Neural progenitor cell (in vitro differentiated cells): ENCODE measurements at places on chromosomes 5 and 9. TPM values are rescaled to one million over a fixed set of nuclear protein-coding genes. Genes with fewer than 3 reads are reported as not detected.

The DDX4 gene
- 0.09 TPM in 1 of 2 replicates, not detected in the other for total RNA-seq

- peaks cover 21% of the 10 kb centered on the region for H3K4me1 ChIP-seq
- DNase-seq, result no peak
- H3K27me3 ChIP-seq, result peaks cover 87% of the 10 kb centered on the region
- H3K27ac ChIP-seq, result no peak overlapping the region
- H3K4me3 ChIP-seq, result no peak overlapping the region
These were observed 536 bp upstream of the SLC6A7 start for GRCh38 chr5:150189326-150189725.

GRCh38 chr5:83991566-83992224 lies 271.0 kb upstream of the HAPLN1 start:
- no peaks in the 10 kb centered on the region for H3K27me3 ChIP-seq
- H3K4me3 ChIP-seq, result no peak overlapping the region
- DNase-seq, result no peak
- no peaks in the 10 kb centered on the region for H3K36me3 ChIP-seq
- no peaks in the 10 kb centered on the region for H3K4me1 ChIP-seq

The ZNF782 gene
- total RNA-seq, result 7.1 and 7.8 TPM in 2 replicates

The SLC6A19 gene
- not detected in 2 replicates for total RNA-seq

The MAN1B1 gene
- 24.6 and 43.5 TPM in 2 replicates for total RNA-seq

- no peaks in the 10 kb centered on the region for H3K27me3 ChIP-seq
- DNase-seq, result no peak
- peaks cover 33% of the 10 kb centered on the region for H3K4me1 ChIP-seq
- no peaks in the 10 kb centered on the region for H3K36me3 ChIP-seq
- no peak overlapping the region for H3K4me3 ChIP-seq
- no peak overlapping the region for H3K27ac ChIP-seq
These were observed 268.0 kb upstream of the KIF2A start for GRCh38 chr5:62038024-62038423.

GRCh38 chr9:9124616-9125015 lies 1325.0 kb upstream of the DMAC1 start:
- H3K4me1 ChIP-seq, result no peaks in the 10 kb centered on the region
- H3K27me3 ChIP-seq, result no peaks in the 10 kb centered on the region
- DNase-seq, result no peak
- H3K36me3 ChIP-seq, result no peaks in the 10 kb centered on the region

- DNase-seq, result no peak
- H3K4me3 ChIP-seq, result no peak overlapping the region
- no peaks in the 10 kb centered on the region for H3K4me1 ChIP-seq
- H3K27me3 ChIP-seq, result no peaks in the 10 kb centered on the region
These were observed 18.4 kb upstream of the FOXI1 start for GRCh38 chr5:170087168-170087817.

The ARRDC3 gene
- total RNA-seq, result 79.3 and 126 TPM in 2 replicates

DNA sequence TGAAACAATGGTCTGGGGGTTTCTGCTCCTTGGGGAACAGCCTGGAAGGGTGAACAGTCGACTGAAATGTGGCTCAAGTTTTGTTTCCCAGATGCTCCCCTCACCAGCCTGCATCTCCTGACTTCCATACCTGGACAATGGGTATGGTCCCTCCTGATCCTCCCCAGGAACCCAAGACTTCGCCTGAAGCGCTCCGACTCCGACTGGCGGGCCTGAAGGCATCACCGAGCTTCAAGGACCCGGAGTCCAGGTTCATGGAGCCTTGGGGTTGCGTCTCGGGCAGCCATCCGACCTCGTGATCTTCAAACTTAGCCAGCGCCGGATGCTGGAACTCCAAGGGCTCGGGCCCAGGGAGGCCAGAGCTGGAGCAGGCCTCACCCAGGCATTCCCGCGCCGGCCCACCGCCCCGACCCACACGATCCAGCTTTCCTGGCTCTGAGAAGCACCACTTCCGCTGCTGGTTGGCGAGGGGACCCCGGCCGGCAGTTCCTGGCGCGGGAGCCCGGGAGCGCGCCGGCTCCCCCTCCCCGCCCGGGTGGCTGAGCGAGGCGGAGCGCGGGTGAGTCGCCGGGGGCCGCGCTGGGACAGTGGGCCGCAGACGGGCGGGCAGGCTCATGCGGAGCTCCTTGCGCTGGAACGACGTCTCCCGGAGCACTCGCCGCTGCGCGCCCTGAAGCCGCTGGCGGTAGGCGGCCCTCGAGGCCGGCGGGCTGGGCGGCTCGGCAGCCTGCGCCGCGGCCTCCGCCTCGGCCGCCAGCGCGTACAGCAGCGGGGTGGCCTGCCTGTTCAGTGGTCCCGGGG lies 5.2 kb downstream of the SHROOM1 start:
- no peaks in the 10 kb centered on the region for H3K36me3 ChIP-seq

- no peak overlapping the region for H3K27ac ChIP-seq
- H3K36me3 ChIP-seq, result no peaks in the 10 kb centered on the region
- peaks cover 45% of the 10 kb centered on the region for H3K4me1 ChIP-seq
- H3K27me3 ChIP-seq, result peaks cover 100% of the 10 kb centered on the region
- H3K4me3 ChIP-seq, result no peak overlapping the region
These were observed 184.8 kb upstream of the TBCA start for GRCh38 chr5:77960863-77961396.

- H3K4me1 ChIP-seq, result no peaks in the 10 kb centered on the region
- H3K27ac ChIP-seq, result no peak overlapping the region
- no peaks in the 10 kb centered on the region for H3K27me3 ChIP-seq
- no peak for DNase-seq
- H3K4me3 ChIP-seq, result no peak overlapping the region
These were observed 587.3 kb downstream of the GABRG2 start for GRCh38 chr5:162654661-162655405.

The PCSK5 gene
- 23.4 and 30.0 TPM in 2 replicates for total RNA-seq

DNA sequence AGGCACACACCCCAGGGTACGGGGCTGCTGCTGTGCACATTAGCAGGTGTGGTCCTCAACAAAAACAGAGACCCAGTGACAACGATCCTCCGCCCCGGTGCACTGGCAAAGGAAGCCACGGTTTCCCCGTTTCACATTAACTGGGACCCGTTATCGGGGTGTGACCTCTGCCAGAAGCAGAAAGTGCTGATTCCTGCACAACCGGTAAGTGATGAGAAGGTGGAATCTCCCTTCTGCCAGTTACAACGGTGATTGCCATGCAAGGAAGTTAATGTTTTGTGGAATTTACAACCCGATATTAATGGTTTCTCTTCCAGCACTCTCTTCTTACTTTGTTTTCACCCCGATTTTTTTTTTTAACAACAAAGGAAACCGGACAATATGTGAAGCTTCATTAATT lies 294.9 kb upstream of the IRX1 start:
- H3K4me1 ChIP-seq, result peaks cover 5% of the 10 kb centered on the region
- no peak for DNase-seq
- no peaks in the 10 kb centered on the region for H3K36me3 ChIP-seq
- H3K27me3 ChIP-seq, result no peaks in the 10 kb centered on the region
- H3K4me3 ChIP-seq, result no peak overlapping the region

GRCh38 chr5:130323804-130324454 lies 419.7 kb downstream of the CHSY3 start:
- DNase-seq, result no peak
- H3K27me3 ChIP-seq, result no peaks in the 10 kb centered on the region
- no peak overlapping the region for H3K27ac ChIP-seq
- no peaks in the 10 kb centered on the region for H3K4me1 ChIP-seq

DNA sequence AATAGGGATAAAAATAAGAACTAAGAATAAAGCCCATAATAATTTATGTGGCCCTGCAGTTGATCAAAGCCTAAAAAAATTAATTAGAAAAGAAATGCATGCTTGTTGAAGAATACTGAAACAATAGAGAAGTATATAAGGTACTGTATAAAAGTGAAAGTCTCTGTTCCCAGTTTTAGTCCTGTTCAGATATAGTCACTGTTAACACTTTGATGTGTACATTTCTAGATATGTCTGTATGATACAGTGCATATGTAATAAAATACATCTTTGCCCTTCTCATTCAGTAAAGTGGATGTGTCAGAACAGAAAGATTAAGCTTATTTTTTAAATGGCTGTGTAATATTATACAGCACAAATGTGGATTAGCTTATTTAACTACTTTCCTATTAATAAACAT lies 4.1 kb downstream of the C9orf85 start:
- H3K4me1 ChIP-seq, result peaks cover 19% of the 10 kb centered on the region
- H3K27me3 ChIP-seq, result no peaks in the 10 kb centered on the region
- no peaks in the 10 kb centered on the region for H3K36me3 ChIP-seq
- H3K4me3 ChIP-seq, result no peak overlapping the region
- H3K27ac ChIP-seq, result no peak overlapping the region
- no peak for DNase-seq

GRCh38 chr5:132052520-132052919 lies 7.9 kb upstream of the IL3 start:
- H3K27ac ChIP-seq, result no peak overlapping the region
- no peaks in the 10 kb centered on the region for H3K27me3 ChIP-seq
- H3K4me3 ChIP-seq, result no peak overlapping the region
- no peaks in the 10 kb centered on the region for H3K36me3 ChIP-seq
- no peak for DNase-seq
- no peaks in the 10 kb centered on the region for H3K4me1 ChIP-seq

The GABRA1 gene
- total RNA-seq, result not detected in 2 replicates

DNA sequence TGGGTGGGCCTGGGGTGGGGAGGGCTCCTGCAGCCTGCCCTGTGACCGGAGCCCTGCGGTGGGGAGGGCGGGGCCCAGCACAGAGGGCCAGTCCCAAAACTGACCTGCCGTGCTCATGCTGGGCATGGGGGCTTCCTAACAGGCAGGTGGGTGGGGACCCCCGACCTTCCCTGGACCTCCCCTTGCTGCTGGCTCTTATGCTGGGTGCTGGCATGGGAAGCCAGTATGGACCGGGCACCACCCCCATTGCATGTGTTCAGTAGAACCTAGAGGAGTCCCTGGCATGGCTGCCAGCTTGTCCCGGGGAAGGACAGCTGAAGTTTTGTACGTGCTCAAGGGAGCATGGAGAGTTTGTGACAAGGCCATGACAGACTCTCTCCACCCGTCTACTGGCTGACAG lies 37.1 kb downstream of the WNK2 start:
- no peak for DNase-seq
- H3K4me1 ChIP-seq, result peaks cover 6% of the 10 kb centered on the region
- no peak overlapping the region for H3K4me3 ChIP-seq
- H3K36me3 ChIP-seq, result no peaks in the 10 kb centered on the region
- no peak overlapping the region for H3K27ac ChIP-seq

- peaks cover 11% of the 10 kb centered on the region for H3K4me1 ChIP-seq
- H3K4me3 ChIP-seq, result no peak overlapping the region
- H3K36me3 ChIP-seq, result no peaks in the 10 kb centered on the region
- no peaks in the 10 kb centered on the region for H3K27me3 ChIP-seq
- DNase-seq, result no peak
These were observed 163.2 kb downstream of the PLPPR1 start for GRCh38 chr9:101191723-101192122.
